ENCODE measurements at places on chromosomes 3 and 15.
A peak's percentile ranks its signal among the peaks of the same experiment; 100 is the strongest.

GRCh38 chr3:32531010-32531647 lies 28.5 kb upstream of the CMTM6 start:
- DNase-seq = no peak

- no peak for DNase-seq
Observed at GRCh38 chr15:83287541-83288027, 3.1 kb upstream of the BNC1 start.

DNA sequence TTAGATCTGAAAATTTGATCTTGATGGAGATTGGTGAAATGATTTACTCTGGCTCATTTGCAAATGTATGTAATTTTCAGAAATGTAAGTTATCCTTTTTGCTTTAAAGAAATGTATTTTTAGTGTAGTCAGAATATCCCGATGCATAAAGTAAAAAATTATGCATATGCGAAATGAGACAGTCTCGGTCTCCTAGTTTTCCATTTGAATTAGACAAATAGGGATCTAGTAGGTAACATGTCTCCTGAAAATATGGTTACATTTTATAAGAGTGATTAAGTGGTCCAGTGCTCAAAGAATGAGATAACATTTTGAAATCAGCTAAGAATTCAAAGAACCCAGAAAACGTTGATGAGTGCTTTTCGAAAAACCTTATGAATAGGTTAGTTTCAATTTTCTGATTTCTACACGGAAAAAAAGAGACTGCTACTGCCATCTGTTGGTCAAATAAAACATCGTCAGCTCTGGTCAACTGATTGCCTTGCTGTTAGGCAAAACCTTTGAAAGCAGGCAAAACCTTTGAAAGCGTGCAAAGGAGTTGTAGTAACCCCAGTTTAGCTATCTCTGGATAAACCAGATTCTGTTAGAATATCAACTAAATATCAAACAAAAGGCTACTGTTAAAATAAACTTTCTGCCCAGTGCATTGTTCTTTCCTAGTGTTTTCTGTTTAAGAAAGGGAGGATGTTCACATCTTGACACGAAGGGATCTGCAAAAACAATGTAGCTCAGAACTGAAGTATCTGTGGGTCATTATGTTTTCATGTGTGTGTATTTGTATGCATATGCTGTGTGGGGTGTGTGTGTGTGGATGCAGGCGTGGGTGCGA lies 59.3 kb upstream of the CHMP2B start:
- no peak for DNase-seq

DNA sequence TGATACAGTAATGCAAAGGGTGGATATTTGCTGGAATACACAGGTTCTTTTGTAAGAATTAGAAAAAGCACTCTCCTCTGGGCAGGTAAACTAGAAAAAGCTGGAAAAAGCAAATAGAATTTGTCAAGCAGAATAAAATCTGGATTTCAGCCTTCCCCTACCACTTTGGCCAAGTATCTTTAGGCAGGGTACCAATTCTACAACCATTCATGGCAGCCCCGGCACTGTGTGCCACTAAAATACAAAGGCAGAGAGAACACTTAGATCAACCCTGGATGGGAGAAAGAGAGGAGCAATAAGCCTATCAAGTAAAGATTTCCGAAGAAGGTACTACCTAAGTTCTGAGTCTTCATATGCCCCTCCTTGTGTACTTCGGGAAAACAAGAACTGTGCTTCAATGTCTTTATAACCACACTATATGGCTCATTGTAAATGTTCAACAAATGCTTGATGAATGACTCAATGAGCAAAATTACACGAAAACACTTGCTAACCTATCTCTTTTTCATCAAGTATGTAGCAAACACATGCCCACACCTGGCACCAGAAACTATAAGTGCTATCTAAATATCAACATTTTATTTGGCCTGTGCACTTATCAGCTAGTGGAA lies 20.8 kb downstream of the STAG1 start:
- no peak for DNase-seq

DNA sequence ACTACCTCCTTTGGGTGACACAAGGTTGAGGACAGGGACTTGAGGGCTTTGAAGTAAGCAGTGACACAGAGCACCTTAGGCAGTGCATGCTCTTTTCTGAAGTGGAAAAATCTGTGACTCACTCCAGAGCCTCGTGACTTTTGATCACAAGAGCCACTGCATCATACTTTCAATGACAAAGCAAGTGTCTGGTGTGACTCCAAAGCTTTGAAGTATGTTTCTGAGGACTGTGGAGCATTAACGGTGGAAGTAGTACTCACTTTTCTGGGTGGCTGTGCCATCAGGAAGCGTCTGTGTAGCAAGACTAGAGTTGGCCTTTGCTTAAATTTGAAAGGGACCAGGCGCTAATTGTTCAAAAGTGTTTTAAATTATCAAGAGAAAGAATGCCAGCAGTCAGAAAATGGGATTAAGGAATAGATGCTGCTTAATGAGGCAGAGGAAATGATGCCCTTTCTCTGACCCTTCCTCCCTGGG lies 210.7 kb upstream of the TRIM42 start:
- DNase-seq = no peak

DNA sequence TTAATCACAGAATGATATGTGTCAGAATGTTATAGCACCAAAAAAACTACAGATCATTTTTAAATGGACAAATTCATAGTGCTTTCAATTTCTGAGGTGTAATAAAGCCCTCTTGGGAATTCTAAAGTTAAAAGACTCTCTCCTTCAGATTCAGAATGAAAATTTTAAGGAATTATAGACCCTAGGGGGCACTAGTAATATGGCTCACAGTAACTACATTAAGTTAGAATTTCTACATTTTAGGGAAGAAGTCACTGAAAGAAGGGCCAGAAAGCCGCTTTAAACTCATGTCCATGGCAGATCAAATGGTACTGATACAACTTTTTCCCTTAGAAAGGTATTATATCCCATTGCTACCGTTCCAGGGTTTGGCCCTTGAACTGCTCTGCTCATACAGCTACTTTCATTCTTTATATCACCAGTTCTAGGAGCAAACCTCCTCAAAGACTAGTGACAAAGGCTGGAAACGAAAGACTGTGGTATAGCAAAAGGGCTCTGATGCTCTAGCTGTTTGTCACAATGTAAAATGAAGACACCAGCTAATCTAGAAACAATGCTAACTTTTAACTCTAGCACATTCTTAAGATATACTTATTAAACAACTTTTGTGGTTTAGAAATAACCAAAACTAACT lies 18.1 kb downstream of the DAZL start:
- no peak for DNase-seq

DNA sequence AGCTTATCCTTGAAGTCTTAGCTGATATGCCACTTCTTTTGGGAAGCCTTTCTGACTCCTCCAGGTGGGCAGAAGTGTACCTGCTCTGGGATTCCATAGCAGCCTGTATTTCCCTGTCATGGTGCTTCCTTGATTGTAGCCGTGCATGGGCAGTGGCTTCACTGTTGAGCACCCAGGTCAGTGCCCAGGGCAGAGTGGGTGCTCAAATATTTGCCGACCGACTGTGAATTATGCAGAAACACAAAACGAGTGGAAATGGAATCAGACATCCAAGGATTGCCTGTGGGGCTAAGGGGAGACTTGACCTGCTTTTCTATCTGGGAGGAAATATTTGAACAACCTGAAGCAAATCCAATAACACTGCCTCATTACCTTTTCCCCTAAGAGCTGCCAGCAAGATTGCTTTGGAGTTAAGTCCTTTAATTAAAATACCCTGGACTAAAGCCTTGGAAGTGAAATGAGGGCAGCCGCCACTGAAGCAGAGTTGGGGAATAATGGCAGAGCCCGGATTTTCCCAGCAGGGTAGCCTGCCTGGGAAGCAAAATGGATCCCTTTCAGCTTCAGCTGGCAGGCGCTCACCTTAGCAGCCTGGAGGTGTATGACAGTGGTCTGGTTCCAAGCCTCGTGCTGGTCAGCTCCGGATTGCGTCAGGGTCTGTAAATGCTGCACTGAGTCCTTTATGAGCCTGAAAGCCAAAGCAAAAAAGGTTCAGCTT lies 14.9 kb downstream of the ACOX2 start:
- DNase-seq = no peak

GRCh38 chr15:32718227-32718820 lies 520 bp downstream of the GREM1 start:
- DNase-seq = no peak

- DNase-seq = no peak
Observed at GRCh38 chr3:186953011-186953487, 22.7 kb downstream of the ST6GAL1 start.

DNA sequence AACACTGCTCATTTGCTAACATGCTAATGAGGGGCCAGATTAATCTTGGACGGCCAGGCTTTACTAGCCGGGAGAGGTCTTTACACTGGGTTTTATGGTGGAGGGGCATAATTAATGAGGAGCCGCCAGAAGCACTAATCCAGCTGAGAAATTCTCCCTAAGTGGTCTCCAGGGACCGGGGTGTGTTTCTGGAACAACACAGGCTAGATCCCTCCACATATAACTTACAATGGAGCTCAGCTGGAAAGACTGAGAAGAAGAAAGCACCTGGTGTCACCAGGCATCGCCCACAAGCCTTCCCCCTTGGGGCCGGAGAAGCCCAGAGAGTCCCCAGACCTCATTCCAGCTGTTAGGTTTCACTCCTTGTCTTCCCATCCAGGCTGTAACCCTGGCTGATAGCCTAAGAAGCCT lies 127.5 kb downstream of the MEGF11 start:
- no peak for DNase-seq

GRCh38 chr3:115146032-115146417 lies 1.1 kb downstream of the ZBTB20 start:
- no peak for DNase-seq

GRCh38 chr15:53216036-53216435 lies 425.9 kb upstream of the ONECUT1 start:
- DNase-seq = no peak

DNA sequence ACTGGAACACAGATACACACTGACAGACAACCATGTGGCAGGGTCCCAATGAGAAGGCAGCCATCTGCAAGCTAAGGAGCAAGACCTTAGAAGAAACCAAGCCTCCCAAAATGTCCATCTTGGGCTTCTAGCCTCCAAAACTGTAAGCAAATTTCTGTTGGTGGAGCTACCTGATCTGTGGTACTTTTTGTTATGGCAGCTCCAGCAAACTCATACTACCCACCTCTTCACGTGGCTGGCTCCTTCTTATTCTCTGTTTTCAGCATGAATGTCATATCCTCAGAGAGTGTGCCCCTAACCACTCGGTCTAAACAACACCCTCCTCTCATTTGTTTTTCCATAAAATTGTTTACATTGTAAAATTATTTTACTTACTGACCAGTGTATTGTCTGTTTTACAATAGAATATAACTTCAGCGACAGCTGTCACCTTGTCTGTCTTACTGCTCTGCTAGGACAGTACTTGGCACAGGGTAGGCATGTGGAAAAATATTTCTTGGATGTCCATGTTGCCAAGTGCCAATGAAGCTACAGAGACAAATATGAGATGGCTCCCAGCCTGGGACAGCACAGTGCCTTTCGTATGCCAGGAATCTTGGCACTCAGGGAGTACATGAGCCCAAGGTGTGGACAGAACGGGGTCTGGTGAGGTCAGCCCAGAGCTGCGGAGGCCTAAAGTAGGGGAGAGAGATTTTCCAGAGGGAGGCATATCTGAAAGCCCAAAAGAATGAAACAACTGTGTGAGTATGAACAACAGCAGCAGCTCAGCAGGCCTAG lies 17.4 kb upstream of the SLC25A36 start:
- no peak for DNase-seq

DNA sequence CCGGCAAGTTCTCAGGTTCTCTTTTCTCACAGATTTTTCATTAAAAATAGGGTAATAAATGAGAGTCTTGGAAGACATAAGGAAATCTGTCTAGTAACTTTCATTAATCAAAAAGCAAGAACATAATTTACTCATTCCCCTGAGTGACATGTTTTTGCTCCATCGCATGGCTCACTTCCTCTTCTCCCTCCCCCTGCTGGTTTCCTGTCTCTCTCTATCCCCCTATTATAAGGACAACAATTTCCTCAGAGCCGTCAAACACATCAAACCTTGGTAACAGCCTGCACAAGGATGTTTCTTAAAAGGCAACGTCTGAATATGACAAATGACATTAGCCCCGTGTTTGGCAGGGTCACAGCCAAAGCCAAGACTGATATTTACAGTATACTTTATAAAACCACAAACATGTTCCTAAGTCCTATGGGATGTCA lies 1149.6 kb downstream of the IGSF11 start:
- peak; percentile 25 for DNase-seq

DNA sequence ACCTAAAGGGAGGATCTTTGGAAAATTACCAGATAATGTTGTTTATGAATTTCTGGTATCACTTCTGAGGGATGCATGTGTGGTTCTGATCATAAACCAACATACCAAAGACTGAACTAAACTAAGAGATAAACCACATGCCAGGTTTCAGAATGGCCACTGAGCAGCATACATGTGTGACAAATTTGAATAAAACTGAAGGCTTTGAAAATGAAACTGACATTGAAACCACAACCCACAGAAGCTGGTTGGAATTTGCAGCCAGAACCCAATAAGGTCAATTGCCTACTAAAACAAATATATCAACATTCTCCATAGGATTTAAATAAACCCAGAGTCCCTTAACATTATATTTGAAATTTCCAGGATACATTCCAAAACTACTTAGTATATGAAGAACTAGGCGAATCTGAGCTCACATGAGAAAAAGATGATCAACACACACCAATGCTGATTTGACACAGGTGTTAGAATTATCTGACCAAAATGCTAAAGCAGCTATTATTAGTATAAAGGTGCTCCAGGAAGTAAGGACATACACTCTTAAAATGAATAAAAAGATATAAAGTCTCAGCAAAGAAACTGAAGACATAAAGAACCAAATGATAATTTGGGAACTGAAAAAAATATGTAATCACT lies 125.0 kb downstream of the ZNF280D start:
- no peak for DNase-seq

DNA sequence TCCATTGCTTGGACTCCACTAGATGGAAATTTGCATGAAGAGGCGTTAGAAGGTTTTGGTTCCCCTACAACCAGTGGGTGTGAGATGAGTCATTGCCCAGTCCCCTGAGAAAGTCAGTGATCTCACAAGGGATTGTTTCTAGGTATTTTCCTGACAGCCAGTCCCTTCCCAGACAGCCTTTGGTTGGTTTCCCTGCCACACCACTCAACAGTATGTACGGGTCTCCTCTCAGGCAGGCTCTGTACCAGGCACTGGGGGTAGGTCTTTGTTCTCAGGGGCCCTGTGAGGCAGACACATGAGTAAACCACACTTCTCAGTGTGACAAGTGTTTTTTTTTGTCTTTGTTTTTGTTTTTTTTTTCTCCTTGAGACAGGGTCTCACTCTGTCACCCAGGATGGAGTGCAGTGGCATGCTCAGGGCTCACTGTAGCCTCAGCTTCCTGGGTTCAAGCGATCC lies 4.0 kb downstream of the LAMP3 start:
- no peak for DNase-seq

DNA sequence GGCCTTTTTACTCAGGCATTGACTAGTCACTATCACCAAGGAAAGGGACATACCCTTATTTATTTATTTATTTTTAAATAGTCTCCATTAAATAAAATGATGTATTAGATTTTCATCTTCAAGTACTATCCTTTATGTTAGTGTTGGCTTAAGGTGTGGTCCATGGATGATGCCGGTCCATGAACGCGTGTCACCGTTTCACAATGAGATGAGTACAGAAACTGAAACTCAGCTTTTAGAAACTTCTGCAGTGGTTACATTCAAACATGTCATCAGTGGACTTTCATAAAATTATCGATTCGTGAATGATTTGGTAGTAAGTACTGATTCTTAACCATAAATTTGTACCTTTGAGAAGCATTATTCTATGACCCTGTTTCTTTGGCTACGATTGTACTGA lies 166.6 kb downstream of the SATB1 start:
- DNase-seq = no peak

Data from NCI-H1436 treated with DMSO at 0.1 percent for 48 hours (cell line).